Right hindlimb (tissue), 1 donor: ENCODE measurements at places on chromosomes 5 and 9.
A peak's percentile ranks its signal among the peaks of the same experiment; 100 is the strongest.

- no peak for DNase-seq
These were observed 187.1 kb downstream of the SPOCK1 start for GRCh38 chr5:137312011-137312410.

- DNase-seq = peak; percentile 45
These were observed 11.8 kb upstream of the CXXC5 start for GRCh38 chr5:139636207-139636792.

GRCh38 chr9:109906766-109907382, 126.9 kb downstream of the PALM2AKAP2 start:
- no peak for DNase-seq

GRCh38 chr5:8521991-8522390, 653.0 kb downstream of the MTRR start:
- no peak for DNase-seq

DNA sequence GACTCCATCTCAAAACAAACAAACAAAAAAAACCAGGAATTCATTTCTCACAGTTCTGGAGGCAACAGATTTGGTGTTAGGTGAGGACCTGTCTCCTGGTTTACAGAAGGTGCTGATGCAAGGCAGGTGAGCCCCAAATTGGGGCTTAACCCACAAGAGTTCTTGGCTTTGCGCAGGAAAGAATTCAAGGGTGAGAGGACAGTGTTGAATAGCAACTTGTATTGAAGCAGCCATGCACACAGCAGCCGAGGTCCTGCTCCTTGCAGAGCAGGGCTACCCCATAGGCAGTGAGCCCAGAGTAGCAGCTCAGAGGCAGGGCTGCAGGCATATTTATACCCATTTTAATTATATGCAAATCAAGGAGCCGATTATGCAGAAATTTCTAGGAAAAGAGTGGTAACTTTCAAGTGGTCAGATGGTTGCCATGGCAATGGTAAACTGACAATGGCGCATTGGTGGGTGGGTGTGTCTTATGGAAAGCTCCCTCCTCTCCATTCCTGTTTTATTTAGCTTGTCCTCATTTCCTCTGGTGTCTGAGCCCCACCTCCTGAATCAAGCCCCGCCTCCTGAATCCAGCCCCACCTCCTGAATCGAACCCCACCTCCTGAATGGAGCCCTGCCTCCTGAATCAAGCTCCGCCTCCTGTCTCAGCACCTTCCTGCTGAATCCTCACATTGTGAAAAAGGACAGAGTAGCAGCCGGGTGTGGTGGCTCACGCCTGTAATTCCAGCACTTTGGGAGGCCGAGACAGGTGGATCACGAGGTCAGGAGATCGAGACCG, 34.5 kb upstream of the COL5A1 start:
- DNase-seq = peak; percentile 33

DNA sequence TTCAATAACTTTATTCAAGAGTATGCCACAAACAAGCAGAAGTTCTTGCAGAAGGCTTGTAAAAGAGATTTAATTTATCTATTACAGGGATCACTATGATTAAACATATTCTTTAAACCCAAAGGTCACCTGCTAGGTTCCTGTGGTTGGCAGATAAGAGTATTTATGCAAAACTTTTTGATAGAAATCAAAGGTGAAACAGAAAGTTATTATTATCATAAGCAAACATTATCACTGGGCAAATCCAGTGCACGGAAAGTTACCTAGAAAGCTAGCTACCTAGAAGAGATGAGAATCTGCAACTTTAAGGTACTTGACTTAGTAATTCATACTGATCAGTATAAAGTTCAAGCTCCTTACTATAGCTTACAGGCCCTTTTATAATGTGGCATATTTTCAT, 3.2 kb downstream of the STARD4 start:
- no peak for DNase-seq

DNA sequence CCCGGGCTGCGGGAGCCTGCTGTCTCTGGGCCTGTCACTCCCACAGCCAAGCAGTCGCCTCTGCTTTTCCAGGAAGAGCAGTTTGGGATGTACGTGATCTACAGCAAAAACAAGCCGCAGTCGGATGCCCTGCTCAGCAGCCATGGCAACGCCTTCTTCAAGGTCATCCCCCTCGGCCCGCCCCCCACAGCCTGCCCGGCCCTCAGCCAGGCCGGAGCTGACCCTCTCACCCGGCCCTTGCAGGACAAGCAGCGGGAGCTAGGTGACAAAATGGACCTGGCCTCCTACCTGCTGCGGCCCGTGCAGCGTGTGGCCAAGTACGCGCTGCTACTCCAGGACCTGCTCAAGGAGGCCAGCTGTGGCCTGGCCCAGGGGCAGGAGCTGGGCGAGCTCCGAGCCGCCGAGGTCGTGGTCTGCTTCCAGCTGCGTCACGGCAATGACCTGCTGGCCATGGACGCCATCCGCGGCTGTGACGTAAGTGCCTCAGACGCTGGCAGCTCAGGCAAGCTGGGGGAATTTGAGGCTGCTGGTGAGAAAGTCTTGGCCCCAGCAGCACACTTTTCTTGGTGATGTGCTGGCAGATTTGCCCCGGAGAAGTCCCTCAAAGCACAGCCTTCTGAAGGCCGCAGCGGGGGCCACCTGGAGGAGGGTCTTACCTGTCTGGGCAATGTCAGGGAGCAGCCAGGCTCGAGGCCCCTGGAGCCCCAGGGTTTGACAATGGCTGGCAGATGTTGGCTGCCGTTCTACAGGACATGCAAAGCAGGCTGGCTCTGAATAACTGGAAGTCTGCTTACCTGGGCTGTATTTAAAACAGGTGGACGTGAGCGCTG, 20.1 kb upstream of the LRRC14B start:
- peak; percentile 11 for DNase-seq

- no peak for DNase-seq
These were observed 52.2 kb upstream of the GRAMD2B start for GRCh38 chr5:126370796-126371718.

DNA sequence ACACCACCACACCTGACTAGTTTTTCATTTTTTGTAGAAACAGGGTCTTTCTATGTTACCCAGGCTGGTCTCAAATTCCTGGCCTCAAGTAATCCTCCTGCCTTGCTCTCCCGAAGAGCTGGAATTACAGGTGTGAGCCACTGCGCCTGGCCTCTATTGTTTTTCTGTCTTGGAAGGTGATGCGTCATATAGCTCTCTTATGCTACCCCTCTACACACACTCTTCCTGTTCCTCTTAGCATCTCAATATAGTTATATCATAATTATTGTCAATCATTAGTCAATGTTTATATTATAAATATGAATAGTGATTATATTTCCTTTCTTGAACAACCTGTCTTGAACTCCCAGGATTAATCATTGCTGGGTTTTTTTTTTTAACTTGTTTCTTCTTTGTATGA, 7.3 kb downstream of the PKD2L2 start:
- no peak for DNase-seq

DNA sequence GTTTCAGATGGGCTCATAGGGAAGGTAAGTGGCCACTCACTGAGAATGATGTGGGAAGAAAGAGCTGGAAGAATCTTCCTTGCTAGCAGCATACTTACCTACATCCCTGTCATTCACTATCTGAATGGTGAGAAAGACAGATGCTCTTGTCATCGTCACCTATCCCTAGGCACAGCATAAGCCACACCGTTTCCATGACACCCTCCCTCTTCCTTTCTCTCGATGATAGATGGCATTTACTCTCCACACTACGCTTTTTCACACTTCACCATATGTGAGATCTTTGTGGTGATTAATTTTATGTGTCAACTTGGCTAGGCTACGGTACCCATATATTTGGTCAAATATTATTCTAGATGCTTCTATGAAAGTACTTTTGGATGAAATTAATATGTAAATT, 44.4 kb upstream of the FER start:
- no peak for DNase-seq

GRCh38 chr9:125700791-125701190, 6.2 kb downstream of the MAPKAP1 start:
- DNase-seq = no peak

GRCh38 chr5:180468732-180469585, 25.2 kb upstream of the CNOT6 start:
- no peak for DNase-seq
